AG10803 (cell line): ENCODE measurements at places on chromosomes 6 and 20.

- DNase-seq, result no peak
Observed at GRCh38 chr6:152977556-152977955, 5.3 kb downstream of the FBXO5 start.

- DNase-seq, result no peak
Observed at GRCh38 chr20:55580475-55580874, 424.8 kb downstream of the CBLN4 start.

DNA sequence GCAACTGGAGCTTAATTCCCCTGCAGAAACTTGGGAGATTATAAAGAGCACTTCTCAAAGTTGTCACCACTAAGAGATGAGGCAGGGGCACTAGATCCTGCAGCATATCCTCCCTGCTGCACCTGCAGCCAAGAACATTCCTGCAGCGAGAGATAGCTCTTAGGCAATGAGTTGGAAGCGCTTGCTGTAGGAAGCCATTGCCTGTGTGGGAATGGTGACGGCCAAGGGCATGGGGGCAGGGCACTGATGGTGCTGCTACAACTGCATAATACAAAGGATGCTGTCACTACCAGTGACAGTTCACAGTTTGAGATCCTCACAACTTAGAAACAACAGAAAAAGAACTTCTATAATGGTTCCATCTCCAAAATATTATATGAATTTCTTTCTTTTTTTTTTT lies 89.9 kb downstream of the CDS2 start:
- no peak for DNase-seq

DNA sequence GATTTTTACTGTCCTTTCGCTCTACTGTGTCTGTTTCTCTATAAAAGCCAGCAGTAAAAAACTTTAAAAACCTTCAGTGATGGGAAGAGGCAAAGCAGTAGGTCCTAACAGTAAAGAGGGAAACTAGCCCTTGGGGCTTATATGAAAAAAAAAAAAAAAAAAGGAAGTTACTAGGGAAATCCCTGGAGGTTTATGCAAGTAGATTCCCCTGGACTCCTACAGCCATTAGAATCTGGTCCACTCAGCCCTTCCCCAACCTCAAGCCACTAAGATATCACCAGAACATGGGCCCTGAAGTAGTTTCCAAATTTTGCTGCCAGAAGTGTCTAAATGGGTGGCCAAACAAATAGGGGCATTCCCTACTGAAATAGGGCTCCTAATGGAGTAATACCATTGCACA lies 70.5 kb upstream of the HINT3 start:
- no peak for DNase-seq

- DNase-seq, result peak; percentile 88
Observed at GRCh38 chr6:154386848-154387717, 30.5 kb upstream of the IPCEF1 start.

DNA sequence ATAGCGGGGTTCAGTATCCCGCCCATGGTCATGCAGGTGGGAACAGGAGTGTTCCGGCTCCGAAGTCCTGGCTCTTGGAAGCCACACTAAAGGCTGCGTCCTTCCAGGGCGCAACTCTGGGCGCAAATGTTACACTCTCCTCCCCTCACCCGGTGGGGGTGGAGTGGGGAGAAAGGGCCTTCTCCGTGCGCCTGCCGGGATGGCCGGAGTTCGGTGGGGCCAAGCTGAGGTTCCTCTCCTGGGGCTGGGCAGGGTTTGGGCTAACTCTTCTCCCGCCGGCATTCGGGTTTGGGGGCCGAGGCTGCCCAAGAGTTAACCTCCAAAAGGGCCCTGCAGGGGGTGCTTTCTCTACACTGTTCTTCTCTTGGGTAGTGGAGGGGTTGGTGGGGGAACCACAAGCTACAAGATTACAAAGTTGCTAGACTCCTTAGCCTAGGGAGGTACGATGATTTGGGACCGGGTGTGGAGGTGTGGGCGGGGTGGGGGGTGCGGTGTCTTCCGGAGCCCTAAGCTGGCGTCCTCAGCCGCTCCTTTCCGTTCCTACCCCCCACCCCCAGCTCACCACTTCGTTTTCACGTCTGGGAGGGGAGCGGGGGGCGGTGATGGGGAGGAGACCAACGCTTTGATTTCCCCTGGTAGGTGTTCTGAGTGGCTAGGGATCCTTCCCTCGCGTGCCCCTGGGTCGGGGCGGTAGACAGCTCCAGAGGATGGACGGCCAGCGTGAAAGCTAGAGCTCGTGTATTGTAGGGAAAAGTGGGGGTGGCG lies 12.3 kb downstream of the NRN1 start:
- DNase-seq, result no peak

DNA sequence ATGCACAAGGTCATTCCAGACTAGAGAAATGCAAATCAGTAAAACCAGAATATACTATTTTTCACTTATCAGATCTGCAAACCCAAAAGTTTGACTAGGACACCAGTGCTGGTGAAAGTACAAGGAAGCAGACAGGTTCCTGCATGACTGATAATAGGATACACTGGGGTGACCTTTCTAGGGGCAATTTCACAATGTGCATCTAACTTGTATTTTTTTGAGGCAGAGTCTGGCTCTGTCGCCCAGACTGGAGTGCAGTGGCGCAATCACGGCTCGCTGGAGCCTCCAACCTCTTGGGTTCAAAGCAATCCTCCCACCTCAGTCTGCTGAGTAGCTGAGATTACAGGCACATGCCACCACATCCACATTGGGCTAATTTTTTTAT lies 11.4 kb downstream of the COMMD7 start:
- DNase-seq, result no peak

DNA sequence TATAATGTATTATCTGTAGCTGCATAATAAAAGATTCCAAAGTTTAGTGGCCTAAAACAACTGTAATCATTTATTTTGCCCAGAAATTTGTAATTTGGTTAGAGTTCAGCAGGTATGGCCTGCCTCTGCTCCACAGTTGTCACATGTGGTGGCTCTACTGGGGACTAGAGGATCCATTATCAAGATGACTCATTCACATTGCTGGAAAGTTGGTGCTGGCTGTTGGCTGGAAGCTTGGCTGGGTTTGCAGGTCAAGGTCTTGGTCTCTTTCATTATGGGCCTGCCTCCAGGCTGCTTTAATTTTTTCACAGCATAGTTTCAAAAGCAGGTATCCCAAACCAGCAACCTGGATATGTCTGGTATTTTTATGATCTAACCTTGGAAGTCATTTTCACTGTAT lies 17.6 kb downstream of the TRDN start:
- DNase-seq, result no peak

DNA sequence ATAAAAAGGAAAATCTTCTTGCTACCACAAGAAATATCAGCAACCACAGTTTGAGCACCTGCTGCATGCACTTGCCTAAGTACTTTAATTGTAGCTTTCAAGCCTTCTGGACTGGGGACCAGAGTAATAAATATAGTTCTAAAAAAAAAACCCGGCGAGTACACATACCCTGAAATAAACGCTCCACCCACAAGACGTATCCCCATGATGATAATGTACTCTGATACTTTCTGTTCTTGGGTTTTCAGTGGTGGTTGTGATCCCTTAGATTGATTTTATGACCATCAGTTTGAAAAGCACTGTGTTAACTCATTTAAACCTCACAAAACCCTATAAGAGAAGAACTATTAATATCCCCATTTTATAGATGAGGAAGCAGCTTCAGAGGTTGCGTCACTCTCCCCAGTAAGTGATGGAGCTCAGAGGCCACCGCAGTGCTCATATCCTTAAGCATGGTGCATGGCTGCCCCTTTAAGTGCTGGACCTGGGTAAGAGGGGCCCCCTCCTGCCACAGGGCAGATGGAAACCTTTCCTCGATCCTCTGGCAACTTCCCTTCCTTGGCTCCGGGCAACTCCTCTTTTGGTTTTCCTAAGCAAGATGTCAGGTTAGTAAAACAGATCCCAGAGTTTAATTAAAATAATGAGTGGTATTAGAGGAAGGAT lies 67.3 kb downstream of the KCNB1 start:
- DNase-seq, result no peak

GRCh38 chr6:75752365-75752764 lies 3.3 kb downstream of the MYO6 start:
- no peak for DNase-seq

- no peak for DNase-seq
Observed at GRCh38 chr6:113999284-113999683, 28.3 kb upstream of the HDAC2 start.

GRCh38 chr6:17161076-17161475 lies 59.2 kb downstream of the STMND1 start:
- DNase-seq, result no peak

DNA sequence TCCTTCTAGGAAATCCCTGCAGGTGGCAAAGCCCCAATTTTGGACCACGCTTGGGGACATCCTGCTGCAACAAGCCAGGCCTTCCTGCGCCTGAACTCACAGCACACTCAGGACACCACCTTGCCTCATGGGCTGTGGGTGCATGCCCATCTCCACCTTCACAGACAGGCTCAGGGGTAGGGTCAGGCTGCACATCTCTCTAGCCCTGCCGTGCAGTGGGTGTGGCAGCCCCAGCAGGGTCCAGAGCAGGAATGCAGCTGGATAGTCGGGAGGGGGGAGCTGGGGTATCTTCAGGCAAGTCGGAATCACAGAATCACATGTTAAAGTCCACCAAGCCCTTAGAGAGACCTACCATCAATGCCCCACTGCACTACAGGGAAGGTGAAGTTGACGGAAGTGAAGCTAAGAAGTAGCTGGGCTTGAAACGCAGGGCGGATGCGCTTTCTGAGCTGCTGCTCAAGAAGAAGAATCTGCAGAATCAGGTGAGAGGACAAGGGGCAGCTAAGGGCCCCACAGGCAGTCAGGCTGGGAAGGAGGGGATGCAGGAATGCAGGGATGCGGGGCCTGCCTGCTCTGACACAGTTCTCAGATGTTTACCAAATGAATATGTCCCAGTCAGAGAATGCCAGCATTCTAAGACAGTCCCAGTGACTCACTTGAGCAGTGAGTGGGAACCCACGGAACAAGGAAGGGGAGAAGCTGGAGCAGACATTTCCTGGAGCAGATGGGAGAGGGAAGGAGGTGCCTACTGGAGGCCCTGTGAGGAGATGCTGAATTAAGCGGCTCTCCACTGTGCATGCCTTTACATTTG lies 11.3 kb downstream of the SERPINB6 start:
- DNase-seq, result peak; percentile 83

DNA sequence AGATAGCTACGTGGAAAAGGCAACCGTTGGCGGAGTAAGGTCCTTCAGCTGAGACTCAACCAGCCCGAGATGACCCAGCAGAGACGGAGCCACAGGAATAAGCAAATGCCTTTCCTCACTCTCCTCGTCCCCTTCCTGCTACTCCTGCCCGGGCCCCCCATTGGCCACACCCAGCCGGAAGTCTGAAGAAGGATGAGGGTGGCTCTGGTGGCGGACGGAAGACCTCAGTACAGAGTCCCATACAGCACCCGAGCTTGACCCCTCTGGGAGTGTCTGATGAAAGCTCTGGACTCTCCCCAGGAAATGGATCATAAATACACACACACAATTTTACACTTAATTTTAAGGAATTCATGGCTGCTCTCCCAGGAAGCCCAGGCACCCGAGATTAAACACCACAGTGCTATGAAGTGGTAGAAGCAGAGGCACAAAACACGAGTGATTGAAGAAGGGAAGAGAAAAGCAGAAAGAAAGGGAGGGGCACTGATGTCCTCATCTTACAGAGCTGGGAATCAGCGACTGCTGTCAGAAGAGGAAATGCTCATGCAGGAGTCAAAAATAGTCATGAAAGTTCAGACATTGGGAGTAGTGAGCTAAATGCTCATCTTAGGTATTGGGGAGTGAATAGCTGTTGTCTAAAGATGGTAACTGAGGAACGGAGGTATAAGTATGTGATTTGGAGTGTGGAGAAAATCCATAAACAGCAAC lies 125.6 kb downstream of the BANF2 start:
- peak; percentile 36 for DNase-seq

DNA sequence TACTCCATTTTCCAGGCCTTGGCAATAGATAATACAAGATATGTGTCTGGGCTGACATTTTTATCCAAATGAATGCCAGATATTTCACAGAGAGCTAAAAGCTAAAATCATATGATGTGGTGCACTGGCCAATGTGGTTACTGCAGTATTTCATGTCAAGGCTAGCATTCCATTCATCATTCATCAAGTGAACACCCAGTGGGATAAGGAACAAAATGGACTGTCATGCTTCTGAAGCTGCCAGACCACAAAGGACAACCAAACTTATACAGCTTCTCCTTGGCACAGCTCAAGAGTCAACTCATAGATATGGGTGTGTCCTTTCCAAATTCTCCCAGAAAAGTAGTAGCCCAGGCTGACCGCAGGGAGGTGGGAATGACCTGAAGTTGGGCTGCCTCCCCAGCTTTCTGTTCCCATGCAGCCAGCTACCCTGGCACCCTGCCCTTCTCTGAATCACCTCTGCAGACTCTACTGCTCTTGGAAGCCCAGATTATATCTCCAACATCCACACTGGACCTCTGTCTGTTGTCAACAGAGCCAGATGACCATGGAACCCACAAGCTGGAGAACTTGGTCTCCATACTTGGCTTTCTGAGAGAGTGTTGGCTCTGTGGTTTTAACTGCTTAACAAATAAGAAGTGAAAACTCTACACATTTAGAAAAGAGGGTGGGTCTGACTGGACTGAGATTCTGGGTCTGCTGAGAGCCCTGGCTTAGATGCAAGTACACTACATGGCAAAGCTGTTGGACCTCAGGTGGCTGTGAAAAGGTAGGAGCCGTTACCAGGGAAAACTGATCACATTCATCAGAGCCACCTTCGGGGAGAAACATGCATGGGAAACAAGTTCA lies 122.8 kb downstream of the ALDH8A1 start:
- DNase-seq, result peak; percentile 100

DNA sequence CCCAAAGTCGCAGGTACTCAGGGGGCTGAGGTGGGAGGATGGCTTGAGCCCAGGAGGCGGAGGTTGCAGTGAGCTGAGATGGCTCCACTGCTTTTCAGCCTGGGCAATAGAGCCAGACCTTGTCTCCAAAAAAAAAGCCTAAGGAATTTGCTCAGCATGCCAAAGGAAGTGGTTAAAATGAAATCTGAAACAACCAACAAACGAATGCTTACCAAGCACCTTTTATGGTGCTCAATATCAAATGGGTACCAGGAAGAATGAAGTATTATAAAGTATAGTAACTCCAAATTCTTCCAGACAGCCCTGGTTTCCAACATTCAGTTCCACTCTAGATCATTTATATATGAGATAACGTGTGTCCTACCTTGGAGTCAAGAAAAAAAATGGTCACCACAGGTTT lies 14.0 kb downstream of the GMDS start:
- DNase-seq, result peak; percentile 39

DNA sequence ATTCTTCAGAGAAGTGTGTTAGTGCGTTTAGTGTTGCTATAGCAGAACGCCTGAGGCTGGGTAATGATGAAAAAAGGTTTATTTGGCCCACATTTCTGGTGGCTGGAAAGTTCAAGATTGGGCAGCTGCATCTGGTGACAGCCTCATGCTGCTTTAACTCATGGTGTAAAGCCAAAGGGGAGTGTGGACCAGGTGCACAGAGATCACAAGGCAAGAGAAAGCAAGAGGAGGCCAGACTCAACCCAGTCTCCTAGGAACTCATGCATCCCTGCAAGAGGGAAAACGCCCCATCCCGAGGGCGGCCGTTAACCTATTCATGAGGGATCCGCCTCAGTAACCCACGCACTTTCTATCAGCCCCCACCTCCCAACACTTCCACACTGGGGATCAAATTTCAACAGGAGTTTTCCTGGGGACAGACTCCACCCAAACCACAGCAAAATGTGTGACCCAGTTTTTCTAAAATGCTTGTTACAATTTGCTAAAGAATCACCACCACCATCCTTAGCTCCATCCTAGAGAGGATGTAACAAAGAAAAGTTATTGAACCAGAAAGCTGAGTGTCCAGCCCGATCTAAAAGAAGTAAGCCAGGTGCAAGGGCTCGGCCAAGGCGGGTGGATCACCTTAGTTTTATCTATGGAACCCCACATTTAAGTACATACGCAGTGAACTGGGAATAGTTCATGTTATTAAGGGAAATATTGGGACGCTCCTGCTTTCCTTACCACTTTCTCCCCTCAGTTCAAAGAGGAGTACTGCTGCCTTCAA lies 164.8 kb downstream of the QKI start:
- no peak for DNase-seq

GRCh38 chr6:128509709-128510108 lies 10.7 kb downstream of the PTPRK start:
- no peak for DNase-seq
